Adipocyte (in vitro differentiated cells): ENCODE measurements at places on chromosomes 5 and 9.

- no peak for DNase-seq
Observed at GRCh38 chr5:991472-992267, 16.9 kb upstream of the NKD2 start.

DNA sequence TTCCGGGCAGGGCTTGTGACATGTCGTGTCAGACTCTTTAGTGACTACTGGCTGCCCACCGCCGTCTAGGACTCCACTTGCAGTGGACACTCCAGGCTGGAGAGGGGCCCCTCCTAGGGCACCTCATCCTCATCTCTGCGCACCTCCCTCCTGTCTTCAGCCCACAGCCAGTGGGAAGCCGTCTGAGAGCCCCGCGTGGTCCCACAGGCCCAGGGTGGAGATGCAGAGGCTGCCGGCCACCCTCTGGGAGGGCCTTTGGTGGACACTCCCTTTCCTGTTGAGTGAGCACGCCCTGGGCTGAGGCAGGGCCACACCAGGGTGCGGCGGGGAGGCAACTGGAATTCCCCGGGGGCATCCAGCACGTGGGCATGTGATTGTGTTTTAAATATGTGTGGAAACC, 80.5 kb downstream of the IRX2 start:
- DNase-seq = no peak

- DNase-seq = no peak
Observed at GRCh38 chr5:101084353-101084752, 181.3 kb upstream of the ST8SIA4 start.

DNA sequence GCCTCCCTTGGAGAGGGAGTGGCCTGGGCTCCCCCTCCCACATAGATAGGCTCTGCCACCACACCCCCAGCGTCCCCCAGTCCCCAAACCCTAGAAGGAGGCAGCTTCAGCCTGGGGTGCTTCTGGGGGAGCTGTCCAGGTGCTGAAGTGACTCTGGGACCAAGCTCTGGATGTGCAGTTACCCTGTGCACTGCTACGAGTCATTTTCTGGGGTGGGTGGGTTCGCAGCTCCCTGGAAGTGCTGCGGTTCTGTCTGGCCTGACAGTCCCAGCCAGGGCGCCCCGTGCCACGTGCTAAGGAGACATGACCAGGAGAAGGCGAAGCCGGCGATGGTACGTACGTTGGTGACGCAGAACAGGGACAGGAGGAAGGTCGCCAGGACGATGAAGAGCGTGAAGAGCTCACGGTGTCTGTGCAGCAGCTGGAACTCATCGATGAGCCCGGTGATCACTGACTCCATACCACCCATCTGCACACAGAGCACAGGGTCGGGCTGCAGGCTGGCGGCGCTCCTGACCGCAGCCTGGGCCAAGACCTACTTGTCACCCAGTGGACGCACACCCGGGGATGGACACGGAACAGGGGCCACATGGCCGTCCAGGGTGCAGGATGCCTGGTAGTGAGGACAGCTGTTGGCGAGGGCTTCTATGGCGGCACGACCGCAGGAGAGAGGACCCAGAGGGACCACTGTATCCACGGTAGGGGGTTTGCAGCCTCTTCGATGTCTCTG, 35.7 kb downstream of the SLC6A3 start:
- DNase-seq = peak; percentile 44

DNA sequence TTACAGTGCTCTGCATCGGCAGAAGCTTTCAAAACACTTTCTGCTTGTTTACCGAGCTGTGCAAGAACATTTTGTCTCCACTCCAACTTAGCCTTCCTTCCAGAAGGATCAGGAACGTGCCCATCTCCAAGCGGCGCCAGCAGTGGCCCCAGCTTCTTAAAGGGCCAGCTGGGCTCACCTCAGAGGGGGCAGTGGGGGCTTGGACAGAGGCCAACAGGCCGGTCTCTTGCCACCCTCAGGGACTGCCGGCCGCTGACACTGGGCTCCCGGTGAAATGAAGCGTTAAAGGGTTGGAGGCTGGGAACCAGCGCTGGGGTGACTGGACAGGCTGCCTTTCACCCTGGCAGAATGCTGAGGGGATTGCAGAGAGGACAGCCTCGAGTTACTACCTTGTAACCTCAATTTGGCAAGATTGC, 67.0 kb upstream of the RNU6ATAC start:
- DNase-seq = no peak

DNA sequence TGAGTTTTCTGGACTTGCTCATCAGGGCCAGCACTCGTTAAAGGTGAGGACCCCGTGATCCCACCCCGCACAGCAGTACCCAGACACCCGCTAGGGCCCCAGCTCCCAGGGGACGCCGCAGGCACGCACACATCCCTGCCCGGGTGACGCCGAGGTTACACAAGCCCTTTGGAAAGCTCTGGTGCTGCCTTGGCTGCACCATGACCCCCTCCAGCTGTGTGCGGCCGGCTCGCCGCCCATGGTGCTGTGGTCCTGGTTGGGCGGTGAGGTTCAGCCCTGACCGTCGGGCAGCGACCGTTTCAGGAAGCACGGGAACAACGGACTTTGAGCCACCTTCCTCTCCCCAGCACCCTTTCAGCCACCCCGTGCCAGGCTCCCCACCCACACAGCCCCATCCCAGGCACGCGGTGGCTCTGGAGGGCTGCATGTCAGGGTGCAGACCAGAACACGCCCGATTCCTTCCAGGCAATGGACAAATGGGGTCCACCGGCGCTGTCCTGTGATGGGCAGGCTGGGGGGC, 7.5 kb upstream of the SLC12A7 start:
- no peak for DNase-seq

GRCh38 chr5:1882337-1883119, at the start of gene IRX4:
TSS of gene IRX4 (minus strand) at chr5:1882925. CDS start at chr5:1882647, 278 bp downstream.
- peak; percentile 3 for DNase-seq

GRCh38 chr5:138559937-138560336, 15.3 kb downstream of the HSPA9 start:
- no peak for DNase-seq

DNA sequence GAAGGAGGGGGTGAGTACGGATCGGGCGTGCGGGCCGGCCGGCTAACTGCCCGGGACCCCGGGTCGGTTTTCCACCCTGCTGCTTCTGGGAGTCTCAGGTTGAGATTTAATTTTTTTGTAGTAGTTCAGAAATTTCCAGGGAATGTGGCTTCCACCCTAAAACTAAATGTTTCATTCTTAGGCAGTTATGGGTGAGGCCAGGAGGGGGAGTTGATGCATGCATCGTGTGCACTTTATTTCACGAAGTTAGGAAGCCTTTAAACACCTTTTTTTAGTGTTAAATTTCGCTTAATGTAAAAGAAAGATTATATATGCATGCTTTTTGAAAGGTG, 905 bp downstream of the CDK9 start:
- DNase-seq = peak; percentile 60

DNA sequence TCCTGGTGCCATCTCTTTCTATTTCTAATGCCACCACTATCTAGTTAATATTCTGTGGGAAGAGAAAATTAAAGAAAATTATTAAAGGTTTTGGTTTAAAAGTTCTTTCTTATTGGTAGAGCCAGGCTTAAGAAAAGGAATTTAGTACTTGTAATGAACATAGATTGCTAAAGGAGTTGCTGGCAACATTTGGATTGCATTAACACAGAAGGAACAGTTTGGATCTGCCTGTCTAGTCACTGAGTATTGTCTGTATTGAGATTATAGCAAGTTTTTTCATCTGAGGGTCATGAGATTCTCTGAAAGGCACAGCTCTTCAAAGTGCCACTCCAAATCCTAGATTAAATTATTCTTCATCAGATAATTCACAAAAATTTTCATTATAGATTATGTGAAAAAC, 32.0 kb downstream of the FSD1L start:
- peak; percentile 50 for DNase-seq

DNA sequence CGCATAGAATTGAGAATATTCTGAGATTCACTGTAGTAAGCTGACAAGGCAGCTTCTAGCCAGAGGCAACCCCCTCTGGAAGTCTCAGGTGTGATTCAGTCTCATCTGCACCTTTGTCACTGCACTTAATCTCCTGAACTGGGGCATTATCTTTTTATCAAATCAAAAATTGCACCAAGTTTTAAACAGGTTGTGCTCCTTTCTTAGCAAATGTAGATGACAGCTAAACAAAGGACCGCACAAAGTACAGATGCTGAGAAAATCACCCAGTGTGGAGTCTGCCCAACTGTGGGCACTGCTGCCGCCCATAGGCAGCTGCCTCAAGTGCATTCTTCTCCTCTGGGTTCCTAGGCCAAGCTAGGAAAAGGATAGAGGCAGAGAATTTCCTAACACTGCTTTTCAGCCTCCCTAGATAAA, 51.1 kb downstream of the STARD4 start:
- peak; percentile 44 for DNase-seq

GRCh38 chr9:127546125-127546832, 65.8 kb upstream of the STXBP1 start:
- DNase-seq = no peak

DNA sequence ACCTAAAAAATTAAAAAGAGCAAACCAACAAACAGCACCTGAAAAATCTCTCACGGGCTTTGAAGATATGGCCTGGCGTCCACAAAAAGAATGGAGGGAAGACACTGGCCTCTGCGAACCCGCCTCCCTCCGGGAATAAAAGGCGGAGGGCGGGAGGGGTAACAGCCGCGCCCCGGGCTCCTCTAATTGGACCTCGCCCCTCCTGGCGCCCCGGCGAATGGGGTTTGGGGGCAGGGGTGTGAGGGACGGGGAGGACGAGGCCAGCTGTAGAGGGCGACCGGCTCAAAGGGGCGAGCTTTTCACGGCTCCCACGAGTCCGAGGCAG, 753 bp downstream of the FANCC start:
- DNase-seq = peak; percentile 81

DNA sequence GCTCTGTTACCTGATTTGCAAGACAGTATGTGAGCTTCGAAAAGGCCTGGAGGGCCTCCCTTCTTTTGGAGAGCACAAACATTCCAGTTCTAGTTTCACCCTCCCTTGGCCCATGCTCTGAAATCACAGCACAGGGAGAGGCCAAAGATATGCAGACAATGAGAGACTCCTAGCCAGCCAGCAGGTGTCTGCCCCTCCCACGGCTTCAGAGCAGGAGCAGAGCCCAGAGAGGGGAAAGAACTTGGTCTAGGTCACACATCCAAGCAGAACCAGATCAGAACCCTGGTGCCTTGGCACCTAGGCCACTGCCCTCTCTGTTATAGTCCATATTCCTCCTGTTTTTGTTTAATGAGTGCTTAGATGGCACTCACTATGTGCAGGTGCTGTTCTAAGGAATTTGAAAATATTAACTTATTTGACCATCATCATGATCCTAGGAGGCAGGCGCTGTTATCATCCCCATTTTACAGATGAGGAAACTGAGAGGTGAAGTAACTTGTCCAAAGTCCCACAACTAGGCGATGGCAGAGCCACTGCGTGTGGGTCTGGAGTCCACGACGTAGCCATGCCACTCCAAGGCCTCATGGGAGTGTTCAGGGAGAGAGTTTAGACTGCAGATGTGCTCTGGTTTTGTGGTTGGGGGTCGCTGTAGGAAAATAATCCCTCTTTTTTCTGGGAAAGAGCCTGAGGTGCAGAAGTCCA, 27.2 kb downstream of the TMOD1 start:
- peak; percentile 7 for DNase-seq

GRCh38 chr5:101673120-101673519, 623.0 kb downstream of the SLCO4C1 start:
- DNase-seq = no peak
